ENCODE measurements at places on chromosomes 13 and 19.
A peak's percentile ranks its signal among the peaks of the same experiment; 100 is the strongest.

DNA sequence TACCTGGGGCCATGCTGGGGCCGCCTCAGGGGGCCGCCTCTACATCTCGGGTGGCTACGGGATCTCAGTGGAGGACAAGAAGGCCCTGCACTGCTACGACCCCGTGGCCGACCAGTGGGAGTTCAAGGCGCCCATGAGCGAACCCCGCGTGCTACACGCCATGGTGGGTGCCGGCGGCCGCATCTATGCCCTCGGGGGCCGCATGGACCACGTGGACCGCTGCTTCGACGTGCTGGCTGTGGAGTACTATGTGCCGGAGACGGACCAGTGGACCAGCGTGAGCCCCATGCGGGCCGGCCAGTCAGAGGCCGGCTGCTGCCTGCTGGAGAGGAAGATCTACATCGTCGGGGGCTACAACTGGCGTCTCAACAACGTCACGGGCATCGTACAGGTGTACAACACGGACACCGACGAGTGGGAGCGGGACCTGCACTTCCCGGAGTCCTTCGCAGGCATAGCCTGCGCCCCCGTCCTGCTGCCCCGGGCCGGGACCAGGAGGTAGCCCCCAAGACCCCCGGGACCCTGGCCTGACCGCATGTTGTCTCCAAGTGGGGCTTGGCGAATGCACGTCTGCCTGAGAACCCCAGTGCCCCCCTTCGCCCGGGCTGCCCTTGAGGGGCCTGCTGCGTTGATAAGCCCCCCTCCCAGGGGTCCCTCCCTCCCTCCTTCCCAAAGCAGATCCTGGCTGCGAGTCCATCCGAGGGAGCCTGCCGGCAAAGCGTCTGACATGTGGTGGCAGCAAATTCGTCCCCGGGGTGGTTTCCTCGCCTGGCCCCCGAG is 14.5 kb upstream of the CRTC1 start:
- no peak for DNase-seq

DNA sequence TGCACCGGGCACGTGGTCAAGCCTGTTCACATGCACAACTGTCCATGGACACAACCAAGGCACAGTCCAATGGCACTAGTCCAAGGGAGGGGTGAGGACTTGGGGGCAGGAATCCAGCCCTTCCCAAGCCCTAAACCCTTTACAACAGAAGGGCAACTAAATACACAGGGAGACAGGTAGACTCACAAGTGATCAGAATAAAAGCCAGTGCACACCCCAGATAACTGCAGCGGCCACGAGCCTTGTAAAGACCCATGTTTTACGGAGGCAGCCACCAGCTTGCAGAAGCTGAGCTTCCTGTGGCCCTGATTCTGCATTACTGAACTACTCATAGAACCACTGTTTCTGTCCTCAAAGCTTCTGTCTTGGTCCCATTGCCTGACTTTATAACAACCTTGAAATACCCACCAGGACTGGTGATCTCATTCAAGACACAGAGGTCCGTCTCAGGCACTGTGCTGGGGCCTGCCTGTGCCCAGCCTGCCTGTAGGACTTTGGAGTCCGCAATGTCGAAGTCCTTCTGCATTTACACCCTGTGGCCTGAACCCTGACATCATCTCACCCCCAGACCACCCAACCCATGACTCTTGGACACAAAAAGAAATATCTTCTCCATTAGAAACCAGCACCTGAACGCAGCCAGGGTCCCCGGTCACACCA is 181.2 kb downstream of the COL4A1 start:
- no peak for DNase-seq

DNA sequence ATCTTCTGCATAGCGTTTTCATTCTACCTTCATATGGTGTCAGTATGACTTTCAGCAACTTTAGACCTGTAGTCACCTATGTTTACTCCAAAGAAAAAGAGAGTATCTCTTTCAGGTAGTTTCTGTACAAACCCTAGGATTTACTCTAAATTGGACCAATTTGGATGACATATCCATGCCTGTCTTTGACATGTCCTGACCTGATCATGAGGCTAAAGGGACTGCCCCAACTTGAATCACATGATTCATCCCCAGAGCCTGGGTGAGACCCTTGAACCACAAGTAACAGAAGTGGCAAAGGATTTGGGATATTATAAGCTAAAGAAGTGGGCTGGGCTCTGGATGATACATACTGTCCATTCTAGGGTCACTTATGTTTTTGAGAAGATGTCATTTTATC is 124.5 kb upstream of the CSNK1A1L start:
- no peak for DNase-seq

DNA sequence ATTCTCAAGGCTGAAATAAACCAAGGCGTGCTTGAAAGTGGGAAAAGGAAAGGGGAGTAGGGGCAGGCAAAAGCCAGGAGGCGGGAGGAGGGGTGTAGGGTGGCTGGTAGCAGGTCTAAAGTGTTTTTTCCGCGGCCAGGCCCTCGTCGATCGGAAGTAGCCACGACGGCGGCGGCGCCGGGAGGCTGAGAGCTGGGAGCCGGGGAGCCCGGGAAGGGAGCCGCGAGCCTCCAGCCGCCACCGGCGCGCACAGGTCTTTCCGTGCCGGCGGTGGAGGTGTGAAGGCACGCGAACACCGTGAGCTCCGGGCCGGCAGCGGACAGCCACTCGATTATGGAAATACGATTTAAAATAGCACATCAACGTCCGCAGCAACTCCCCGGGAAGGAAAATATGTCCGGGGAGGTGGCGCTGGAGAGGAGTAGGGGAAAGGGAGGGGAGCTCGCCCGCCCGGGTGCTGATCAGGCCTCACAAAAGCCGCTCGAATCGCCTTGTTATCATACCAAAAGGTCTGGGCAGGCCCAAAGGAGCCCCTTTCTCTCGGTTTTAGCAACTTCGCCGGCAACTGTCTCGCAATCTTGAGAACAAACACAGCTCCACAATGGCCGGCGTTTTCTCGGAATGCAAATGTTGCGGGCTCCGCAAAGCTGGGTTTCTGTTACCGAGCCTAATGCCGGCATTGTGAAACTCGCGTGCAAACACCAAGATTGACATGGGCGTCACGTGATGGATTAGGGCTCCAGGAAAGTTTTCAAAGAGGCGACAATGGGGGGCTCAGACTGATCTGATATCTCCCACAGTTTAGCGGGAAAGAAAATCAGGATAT is 2.9 kb upstream of the PCDH8 start:
- DNase-seq, result peak; percentile 85

DNA sequence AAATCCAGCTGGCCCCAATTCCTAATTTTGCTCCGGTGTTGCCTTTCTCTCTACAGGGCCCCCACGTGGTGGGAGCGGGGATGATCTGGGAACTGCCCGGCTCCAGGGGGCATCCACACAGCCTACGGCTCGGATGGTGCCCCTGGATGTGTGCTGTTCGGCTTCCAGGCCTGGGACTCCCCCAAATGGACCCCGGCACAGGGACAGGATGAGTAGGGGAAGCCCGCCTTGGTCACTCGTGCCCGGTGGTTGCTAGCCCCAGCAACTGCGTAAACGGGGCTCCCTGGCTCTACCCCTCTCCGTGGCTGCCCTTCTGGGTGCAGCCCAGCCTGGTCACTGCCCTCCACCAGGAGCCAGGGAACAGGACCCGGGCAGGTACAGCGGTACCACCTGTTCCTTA is 111.5 kb downstream of the TEX26 start:
- no peak for DNase-seq

DNA sequence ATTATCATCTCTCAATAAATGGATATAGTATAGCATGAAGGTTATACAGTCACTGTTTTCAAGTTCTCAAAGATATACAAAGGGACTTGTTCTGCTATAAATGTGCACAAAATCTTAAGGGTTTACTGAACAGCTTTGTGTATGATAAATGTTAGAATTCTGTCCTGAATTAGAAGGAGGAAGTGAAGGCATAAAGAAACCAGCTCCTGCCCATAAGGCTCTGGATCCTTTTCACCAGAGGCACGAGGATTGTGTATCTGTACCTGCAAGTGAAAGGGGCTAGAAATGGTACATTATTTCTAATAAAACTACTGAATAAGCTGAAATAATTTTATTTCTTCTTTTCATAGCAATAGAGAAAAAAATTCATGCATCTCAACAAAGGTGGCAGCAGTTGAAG is 32.4 kb downstream of the PHF11 start:
- no peak for DNase-seq

DNA sequence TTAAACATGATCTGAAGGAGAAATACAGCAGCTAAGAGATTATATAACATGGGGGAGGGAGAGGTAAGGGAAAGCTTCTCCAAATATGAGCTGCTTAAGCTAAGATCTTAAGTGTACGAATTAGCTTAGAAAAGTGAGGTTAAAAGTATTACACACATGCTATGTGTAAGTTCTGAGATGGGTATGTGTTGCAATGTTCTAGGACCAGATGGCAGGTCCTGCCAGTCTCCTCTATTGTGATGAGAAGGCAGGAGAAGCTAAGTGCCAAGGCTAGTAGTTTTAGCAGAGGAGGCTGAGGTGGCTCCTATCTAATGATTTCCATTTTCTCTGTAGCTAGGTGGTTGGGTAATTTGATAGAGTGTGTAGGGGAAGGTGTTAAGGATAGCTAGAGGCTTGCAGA is 57.6 kb downstream of the MICU2 start:
- DNase-seq, result no peak

DNA sequence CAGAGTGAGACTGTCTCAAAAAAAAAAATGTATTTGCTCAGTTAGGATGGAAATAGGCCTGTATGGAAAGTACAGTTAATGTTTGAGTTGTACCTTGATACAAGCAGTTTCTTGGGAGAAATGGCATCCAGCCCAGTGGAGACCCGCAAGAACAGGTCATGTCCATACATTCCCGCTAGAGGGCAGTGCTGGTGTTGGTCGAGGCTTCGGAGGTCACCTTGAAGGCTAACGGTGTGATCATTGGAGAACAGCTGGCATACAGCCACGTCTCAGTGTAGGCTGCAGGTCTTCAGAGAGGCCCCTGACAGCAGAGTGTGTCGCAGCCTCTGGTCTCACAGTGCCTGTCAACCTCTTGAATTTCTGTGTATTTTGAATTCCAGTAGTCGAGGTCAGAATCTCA is 7.5 kb downstream of the ZNF610 start:
- DNase-seq, result peak; percentile 63

DNA sequence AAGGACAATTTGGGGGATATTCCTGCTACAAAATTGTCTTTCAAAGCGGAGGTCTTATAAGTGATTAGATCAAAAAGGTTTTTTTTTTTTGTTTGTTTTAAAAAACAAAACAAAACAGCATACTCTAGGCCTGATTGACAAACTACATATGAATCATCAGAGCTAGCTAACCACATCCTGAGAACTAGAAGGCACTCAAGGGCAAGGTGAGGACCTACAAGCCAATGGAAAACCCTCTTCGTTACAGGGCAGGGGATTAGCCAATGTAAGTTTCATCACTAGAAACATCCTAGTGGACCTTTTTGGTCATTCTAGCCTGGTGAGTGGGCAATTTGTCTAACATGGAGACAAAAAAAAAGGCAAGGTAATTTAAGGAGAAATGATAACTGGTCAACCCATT is 428.6 kb downstream of the RFC3 start:
- no peak for DNase-seq

- DNase-seq, result no peak
These were observed 106.6 kb downstream of the RGCC start for GRCh38 chr13:41563984-41564365.

GRCh38 chr13:72620874-72621273 is 106.6 kb downstream of the MZT1 start:
- DNase-seq, result no peak

DNA sequence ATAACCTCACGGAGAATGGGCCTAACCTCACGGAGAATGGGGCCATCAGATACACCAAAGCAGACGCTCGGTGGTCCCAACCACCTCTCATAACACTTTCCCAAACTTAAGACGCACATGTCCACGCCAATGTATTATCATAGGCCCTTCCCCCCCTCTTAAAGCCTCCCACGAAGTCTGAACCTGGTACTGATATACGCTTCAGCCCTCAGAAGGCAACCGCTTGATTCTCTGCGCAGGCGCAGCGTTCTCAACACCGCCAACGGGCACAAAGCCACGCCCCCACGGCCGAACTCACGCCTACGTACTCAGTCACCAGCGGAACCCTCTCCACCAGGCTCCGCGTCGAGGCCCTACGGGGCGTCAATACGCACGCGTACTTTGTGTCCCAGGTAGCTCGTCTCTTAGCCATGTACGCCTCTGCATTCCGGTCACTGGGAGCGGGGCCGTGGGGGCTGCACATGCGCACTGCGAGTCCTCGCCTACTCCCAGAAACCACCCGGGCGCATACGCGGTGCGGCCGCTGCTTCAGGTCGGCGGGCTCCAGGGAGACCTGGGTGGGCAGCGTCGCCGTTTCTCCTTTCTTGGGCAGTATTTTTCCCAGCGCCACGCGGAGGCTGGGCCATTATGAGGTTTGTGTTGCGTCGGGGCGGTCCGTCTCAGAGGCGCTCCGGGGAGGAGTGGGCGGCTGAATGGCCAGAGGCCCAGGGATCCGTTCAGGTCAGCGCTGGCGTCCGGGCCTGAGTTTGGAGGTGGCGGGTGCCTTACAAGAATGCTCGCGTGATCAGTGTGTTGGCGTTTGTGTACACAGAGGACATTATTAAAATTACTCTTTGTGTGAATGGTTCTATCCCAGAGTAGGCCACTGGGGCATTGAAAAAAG is 25.3 kb downstream of the ZNF582 start:
- DNase-seq, result peak; percentile 85

Data from NT2/D1 (cell line).